Coronary artery (tissue), 2 donors: ENCODE measurements at places on chromosomes 1 and 21.

GRCh38 chr1:16631248-16632043 is 18.1 kb upstream of the NBPF1 start:
- DNase-seq, result peak; percentile 85

DNA sequence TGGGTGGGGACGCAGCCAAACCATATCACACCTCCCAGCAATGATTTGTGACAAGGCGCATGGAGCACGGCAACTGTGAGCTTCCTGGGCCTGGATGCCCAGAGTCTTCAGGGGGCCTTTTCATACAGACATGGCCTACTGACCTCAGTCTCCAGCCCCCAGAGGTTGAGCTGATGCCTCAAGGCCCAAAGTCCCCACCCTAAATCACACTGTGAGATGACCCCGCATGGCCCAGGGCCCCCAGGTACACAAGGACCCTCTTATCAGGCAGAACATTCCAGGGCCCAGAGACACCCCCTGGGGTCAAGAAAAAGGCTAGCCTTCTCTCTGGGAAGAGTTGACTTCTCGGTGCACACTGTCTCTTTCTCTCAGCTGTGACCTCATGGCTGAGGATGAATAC is 179.7 kb upstream of the C1orf174 start:
- DNase-seq, result peak; percentile 36

DNA sequence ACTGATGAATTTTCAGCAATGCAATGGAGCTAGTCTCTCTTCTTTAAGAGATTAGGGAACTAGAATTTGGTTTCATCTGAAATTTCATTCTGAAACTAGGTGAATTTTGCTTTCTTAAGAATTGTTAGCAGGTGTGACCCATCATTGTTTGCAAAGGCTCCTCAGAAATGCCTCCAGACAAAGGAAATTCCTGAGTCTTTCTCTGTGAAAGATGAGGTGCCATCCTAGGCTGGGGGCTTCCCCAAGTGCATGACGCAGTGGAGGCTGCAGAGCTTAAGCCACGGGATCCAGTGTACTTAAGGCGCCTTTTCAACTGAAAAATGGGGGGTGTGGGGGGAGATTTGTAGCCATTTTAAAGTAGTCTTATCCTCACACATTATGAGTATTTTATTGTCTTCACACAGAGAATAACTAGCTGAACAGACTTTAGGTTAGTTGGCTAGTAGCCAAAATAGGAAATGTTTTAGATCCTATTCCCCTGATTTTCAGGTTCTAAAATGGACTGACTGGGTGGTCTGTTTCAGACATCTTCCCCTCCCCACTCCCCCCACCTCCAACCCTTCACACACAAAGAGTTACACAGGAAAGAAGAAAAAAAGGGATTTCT is 202.0 kb downstream of the NFIA start:
- DNase-seq, result no peak

- no peak for DNase-seq
These were observed 442.9 kb upstream of the NEGR1 start for GRCh38 chr1:72724951-72725861.

DNA sequence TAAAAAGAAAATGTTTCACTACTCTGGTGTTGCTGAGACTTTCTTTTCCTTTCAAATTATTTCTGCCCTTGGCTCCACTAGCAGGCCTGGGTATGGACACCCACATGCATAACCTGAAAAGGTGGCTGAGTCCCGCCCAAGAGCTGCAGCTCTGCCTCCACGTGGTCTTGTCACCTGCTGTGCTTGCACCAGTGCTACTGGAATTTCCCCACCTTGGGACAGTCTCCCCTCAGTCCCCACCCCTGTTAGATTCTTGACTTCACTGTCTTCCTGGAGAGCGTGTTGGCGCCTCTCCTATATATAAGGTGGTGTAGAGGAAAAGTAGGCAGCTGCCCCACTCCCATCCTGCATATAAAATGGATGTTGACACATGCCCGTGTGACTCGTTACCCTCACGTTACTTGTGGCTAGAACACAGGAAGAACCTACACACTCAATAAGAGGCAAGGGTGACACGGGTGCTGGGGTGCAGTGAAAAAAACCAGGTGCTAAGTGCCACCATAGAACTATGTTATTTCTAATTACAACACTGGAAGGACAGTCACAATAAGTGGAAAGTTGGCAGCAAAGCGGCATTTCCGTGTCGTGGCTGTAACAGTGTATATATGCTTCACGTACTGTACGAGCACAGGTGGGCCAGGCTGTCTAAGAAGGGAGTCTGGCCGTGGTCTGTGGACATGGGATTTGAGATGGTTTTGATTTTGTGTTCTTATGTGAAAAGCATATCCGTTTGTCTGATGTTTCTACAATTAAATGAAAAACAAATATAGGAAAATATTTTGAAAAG is 61.0 kb downstream of the POFUT2 start:
- no peak for DNase-seq
